ENCODE measurements at places on chromosomes 7 and 10.

DNA sequence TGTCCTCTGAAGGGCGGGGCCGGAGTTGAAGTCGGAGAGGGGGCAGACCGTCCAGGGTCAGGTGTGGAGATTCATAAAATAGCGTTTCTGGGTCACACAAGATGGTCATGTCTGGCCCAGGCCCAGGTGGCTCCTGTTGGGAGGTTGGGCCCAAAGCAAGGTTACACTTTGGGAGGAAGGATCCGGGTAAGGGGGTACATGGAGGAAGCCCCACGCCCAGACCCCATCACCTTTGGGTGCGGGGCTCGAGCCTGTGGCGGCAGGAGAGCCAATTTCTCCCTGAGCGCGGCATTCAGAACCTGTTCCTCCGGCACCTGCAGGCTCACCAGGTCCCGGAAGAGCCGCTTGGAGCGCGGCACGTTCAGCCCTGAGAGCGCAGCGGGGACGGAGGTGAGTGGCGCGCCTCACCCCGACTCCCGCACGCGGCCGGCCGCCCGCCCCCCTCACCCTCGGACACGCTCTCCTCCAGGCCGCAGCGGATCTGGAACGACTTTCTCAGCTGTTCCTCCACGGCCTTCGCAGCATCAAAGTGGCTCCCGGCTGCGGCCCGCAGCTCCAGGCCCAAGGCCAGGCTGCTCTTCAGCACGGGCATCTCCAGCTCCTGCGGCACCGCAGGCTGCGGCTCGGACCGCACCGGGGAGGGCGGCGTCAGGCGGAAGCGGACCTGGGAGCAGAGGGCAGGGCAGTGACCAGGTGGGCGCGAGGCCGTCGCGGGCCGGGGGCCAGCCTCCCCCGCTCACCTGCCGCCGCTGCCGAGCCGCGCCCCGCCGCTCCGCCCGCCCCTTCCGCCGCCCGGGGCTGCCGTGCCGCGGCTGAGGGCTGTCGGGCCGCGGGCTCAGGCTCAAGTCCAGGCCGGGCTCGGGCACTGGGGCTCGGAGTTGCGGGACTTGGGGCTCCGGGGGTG is 644 bp downstream of the PPP1R35 start:
- peak; percentile 70 for DNase-seq

- no peak for DNase-seq
Observed at GRCh38 chr7:115005953-115006352, 84.1 kb downstream of the MDFIC start.

DNA sequence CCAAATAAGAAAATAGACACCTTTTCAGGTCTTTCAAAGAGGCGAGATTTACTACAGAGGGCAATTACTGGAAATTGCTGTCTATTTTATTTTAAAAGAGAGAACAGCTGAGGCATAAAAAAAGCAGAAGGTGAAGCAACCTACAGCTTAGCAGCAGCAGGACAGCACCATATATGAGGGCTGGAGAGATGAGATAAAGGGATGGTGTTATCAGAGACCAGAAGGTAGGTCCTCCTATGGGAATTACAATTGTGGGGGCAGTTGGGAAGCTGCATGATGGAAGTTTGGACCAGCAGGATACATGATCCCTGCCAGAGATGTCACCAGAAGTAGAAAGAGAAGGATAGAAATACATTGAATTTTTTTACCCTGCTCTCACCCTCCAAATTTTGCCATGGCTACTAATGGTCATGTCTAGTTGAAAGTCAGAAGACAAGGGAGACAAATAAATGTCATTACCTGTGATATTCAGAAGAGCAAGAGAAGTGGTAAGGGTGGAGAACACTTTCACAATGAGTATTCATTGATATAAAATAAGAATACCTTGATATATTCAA is 77.2 kb upstream of the CALCR start:
- DNase-seq, result no peak

- peak; percentile 56 for DNase-seq
Observed at GRCh38 chr7:66013938-66014337, 31.9 kb upstream of the GUSB start.

GRCh38 chr10:43211030-43211429 is 55.8 kb downstream of the RASGEF1A start:
- DNase-seq, result peak; percentile 27

- no peak for DNase-seq
Observed at GRCh38 chr10:132404911-132405462, 8.0 kb downstream of the PWWP2B start.

- DNase-seq, result peak; percentile 36
Observed at GRCh38 chr7:28732071-28732869, 225.9 kb downstream of the TRIL start.

DNA sequence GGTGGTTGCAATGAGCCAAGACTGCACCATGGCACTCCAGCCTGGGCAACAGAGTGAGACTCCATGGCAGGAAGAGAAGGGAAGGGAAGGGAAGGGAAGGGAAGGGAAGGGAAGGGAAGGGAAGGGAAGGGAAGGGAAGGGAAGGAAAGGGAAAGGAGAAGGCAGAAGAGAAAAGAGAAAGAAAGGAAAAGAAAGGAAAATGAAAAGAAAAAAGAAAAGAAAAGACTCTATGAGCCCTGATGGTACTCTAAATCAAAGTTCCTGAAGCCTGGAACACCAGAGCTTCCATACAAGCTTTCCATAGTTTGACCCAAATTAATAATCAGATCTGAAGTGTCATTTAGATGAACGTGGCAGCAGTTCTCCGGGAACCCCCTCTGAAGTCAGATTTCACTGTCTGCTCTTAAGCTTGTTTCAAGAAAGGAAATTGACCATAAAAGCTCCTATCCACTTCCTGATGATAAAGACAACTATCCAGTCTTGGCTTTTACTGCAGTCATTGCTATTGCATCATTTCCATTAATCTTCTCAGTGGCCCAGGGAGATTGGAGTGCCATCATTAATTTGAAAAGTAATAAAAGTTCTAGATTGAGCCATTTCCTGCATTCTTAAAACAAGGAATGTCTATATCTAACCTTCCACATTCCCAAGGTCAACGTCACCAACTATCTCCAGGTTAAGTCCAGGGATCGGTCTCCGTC is 44.2 kb upstream of the FRMD4A start:
- DNase-seq, result no peak

GRCh38 chr7:138304071-138304320 is 156.1 kb upstream of the TRIM24 start:
- no peak for DNase-seq

- no peak for DNase-seq
Observed at GRCh38 chr10:34875061-34875460, 60.0 kb upstream of the PARD3 start.

DNA sequence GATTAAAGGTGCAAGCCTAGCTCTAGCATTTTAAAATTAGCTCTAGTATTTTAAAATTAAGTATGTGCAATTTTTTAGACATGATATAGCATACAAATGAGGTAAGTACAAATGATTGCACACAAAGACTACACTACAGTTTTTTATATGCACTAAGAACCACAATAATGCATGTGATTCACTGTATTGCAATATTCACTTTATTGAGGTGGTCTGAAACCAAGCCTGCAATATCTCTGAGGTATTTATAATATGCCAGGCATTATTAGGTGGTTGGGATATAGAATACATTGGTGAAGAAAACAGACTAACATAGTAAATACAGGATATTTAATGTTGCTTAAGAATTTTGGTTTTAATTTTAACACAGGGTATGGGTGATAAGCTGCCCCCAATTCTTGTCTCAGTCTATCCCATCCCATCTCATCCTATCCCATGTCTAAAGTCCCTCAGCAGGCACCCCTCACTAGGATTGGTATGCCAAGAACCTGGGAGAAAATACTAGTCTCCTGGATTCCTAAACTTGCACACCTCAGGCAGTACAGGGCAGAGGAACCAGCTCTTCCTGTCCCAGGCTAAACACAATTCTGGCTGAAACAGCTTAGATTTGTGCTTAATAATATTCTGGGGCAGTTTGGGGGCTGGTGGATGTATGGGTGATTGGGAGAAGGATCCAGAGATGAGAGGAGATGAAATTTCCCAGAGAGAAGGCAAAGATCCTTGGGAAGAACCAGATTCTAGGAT is 90.4 kb downstream of the HIPK2 start:
- DNase-seq, result no peak

DNA sequence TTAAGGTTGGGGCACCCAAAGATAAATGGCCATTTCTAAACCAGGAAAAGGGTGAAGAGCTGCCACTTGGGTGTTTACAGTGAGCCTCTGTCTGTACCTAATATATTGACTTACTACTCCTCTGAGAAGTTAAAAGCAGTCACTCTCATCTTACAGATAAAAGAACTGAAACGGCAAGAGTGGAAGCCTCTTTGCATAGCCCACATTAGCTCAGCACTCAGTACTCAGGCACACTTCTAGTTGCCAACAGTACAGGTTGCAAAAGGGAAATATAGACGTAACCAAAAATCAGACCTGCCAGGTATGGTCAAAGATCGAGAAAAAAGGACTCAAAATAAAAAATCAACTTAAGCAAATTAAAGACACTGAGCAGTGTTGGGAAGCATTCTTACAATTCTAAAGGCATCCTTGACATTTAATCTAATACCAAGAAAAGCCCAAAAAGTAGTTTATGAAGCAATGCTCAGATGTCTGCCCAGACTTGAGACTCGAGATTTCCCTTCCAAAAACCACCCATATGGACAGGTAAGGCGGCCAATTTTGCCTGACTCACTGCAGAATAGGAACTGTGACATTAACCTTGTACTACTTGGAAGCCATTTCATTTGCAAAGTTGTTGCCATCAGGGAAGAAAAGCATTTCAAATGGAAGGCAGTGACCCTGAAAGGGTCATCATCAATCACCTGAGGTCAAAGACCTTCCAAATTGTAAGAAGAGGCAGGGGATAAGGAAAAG is 139.3 kb downstream of the SLC25A13 start:
- no peak for DNase-seq

- no peak for DNase-seq
Observed at GRCh38 chr10:72063703-72064391, 24.5 kb downstream of the SPOCK2 start.

- DNase-seq, result peak; percentile 14
Observed at GRCh38 chr10:119724593-119725516, 995 bp upstream of the INPP5F start.

- DNase-seq, result no peak
Observed at GRCh38 chr7:17233603-17234002, 64.8 kb upstream of the AHR start.

- peak; percentile 58 for DNase-seq
Observed at GRCh38 chr7:99559175-99559915, 903 bp downstream of the ZNF655 start.

- DNase-seq, result no peak
Observed at GRCh38 chr10:115882021-115882420, 391.0 kb downstream of the GFRA1 start.

GRCh38 chr7:93678185-93678584 is 103.7 kb upstream of the CALCR start:
- no peak for DNase-seq

- peak; percentile 50 for DNase-seq
Observed at GRCh38 chr7:42624471-42624870, 287.4 kb downstream of the C7orf25 start.

- DNase-seq, result peak; percentile 47
Observed at GRCh38 chr7:140478246-140479061, 851 bp downstream of the MKRN1 start.

- peak; percentile 93 for DNase-seq
Observed at GRCh38 chr7:101688183-101688831, 59.2 kb upstream of the MYL10 start.

GRCh38 chr10:21265622-21266021 is 259.9 kb downstream of the SKIDA1 start:
- DNase-seq, result peak; percentile 33

- DNase-seq, result no peak
Observed at GRCh38 chr10:66258693-66259092, 667.1 kb upstream of the LRRTM3 start.

DNA sequence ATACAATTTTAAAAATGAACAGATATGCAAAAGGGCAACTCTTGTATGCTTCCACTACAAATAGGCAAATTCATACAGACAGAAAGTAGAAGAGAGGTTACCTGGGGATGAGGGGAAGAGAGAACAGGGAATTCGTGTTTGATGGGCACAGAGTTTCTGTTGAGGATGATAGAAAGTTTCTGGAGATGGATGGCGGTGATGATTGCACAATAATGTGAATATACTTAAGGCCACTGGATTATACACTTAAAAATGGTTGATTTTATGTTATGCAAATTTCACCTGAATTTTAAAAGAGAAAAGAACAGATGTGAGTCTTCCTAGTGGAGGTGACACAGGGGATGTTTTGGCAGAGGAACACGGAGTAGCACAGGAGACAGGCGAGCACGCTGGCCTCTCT is 89.3 kb downstream of the TEX36 start:
- DNase-seq, result no peak

GRCh38 chr7:140014123-140014522 is 48.6 kb downstream of the PARP12 start:
- DNase-seq, result no peak

GRCh38 chr10:86402283-86402941 is 35.8 kb upstream of the GRID1 start:
- DNase-seq, result peak; percentile 9

- no peak for DNase-seq
Observed at GRCh38 chr7:71266912-71267311, 135.0 kb downstream of the GALNT17 start.

DNA sequence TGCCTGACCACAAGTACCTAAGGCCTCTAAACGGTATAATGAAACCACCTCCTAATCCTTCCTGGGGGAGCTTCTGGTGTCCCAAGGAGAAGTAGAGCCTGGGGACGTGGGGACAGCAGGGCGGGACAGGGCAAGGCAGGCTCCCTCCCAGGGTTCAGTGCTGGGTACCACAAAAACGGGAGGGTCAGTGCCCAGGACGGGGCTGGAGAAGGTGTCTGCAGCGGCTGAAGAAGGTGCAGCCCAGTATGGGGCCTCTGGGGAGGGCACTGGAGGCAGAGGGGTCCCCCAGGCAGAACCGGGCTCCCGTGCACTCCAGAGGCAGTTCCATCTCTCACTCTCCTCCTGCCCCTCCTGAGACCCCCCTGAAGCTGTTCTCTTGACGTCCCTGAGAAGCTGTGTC is 46.2 kb downstream of the DPYSL4 start:
- DNase-seq, result no peak

DNA sequence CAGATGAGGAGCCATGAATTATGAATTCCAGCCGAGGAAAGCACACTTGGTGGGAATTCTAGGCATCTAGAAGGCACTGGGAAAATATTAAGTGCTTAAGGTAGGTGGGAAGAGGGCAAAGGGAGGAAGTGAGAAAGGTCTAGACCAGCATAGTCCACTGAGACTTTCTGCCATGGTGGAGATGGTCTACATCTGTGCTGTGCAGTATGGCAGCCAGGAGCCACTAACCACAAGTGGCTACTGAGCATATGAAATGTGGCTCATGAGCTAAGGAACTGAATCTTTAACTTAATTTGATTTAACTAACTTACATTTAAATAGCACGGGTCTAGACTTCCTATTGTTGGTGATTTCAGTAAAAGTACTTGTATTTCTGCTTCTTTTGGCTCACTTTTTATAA is 82.5 kb upstream of the SEM1 start:
- DNase-seq, result no peak

- DNase-seq, result no peak
Observed at GRCh38 chr7:6238309-6238925, 34.0 kb downstream of the CYTH3 start.

Data from Daoy (cell line).